ENCODE measurements at places on chromosomes 5 and 9.

- peaks cover 5% of the 10 kb centered on the region for H3K36me3 ChIP-seq
- H3K27ac ChIP-seq, result no peak overlapping the region
- H3K4me3 ChIP-seq, result no peak overlapping the region
- no peaks in the 10 kb centered on the region for H3K27me3 ChIP-seq
Measured at GRCh38 chr5:67093279-67093678, 103.3 kb downstream of the CD180 start.

DNA sequence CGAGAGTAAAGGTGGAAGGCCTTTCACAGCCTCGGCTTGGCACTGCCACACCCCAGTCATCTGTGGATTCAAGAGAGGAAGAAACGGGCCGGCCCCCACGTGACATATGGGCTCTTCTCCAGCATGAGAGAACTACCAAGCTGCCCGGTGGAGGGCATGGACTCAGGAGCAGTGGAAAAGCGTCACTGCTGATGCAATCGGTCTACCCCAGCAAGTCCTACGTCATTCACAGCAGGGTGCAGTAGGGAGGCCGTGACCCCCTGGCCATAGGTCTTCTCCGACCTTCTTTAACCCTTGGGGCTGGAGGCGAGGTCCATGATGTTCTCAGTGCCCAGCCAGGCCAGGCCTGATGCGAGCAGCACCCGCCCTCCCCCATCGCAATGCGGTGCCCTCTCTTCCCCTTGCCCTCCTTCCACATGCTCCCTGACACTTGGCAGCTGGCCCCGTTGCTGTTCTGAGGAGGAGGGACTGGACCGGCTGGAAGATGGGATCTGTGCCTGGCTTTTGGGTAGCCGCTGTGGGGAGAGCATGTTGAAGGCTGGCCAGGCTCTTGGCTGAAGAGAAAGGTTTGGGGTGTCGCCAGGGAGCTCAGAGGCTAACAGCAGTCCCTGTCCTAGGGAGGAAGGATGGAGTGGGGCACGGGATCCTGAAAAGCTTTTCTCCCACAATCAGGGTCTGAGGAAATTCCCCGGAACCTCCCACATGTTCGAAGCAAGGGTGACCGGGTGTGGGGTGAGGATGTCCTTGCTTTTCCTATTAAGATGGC, 89.8 kb downstream of the LIFR start:
- no peak overlapping the region for H3K4me3 ChIP-seq
- DNase-seq, result no peak
- H3K27ac ChIP-seq, result no peak overlapping the region
- no peaks in the 10 kb centered on the region for H3K36me3 ChIP-seq

- H3K27me3 ChIP-seq, result no peaks in the 10 kb centered on the region
- H3K27ac ChIP-seq, result no peak overlapping the region
- no peaks in the 10 kb centered on the region for H3K4me1 ChIP-seq
- no peak for DNase-seq
- H3K36me3 ChIP-seq, result peaks cover 66% of the 10 kb centered on the region
- no peak overlapping the region for H3K4me3 ChIP-seq
Measured at GRCh38 chr9:134144801-134145200, 8.9 kb downstream of the WDR5 start.

DNA sequence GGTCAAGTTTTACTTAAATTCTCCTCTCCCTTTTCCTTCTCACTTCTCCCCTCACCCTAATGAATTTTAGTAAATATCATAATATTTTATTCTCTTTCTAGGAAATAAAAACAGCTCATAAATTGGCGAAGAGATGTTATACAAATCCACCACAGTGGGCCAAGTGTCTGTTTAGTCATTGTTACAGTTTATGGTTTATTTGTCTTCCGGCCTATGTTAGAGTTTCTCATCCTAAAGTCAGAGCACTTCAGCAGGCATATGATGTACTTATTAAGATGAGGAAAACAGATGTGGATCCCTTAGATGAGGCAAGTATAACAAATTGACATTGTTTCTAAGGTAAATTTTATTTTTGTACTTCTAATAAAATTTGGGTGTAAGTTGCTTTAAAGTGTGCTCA, 48.2 kb downstream of the RPS6 start:
- H3K27ac ChIP-seq, result no peak overlapping the region
- no peak for DNase-seq
- no peaks in the 10 kb centered on the region for H3K27me3 ChIP-seq
- H3K4me1 ChIP-seq, result no peaks in the 10 kb centered on the region
- H3K4me3 ChIP-seq, result no peak overlapping the region
